ENCODE measurements at places on chromosomes 7 and 10.

GRCh38 chr7:134779741-134780065 lies 269 bp downstream of the CALD1 start:
- DNase-seq: no peak

DNA sequence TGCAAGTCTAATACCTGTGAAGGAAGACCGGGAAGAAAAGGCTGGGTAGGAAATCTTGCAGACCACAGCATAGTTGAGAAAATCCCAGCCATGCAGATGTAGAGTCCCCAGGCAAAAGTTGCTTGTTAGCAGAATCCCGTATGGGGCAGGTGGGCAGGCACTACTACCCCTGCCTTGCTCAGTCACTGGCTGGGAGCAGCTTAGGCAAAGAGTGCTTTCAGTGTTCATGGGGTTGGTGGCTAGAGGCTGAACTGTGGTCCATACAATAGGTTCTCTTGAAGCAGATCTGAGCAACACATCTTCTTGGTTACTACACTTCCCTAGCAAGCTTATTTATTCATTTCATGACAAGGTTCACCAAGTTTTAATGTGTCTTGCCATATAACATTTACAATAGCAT lies 92.6 kb downstream of the AHCYL2 start:
- no peak for DNase-seq

DNA sequence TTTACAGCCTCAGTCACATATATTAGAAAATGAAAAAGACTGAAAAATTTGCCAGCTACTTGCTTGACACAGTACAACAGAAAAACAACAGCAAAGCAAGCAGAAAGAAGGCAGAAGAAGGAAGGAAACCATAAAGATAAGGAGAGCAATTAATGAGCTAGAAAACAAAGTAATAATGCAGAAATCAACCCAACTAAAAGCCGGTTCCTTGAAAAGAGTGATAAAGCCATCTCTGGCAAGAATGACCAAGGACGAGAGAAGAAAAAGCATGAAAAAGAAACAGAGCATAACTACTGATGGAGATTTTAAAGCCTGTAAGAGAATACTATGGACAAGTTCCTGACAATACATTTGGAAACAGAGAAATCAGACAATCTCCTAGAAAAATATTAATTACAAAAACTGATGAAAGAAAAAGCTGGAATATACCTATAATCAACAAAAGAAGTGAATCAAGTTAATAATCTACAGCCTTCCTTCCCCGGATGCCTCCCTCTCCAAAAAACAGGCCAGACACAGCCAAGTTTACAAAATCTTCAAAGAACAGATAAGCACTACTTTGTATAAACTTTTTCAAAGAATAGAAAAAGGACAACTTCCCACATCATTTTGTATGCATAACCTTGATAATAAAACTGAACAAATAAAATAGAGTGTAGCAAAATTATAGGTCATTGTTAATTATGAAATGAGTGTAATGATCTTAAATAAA lies 204.0 kb downstream of the BAMBI start:
- no peak for DNase-seq

DNA sequence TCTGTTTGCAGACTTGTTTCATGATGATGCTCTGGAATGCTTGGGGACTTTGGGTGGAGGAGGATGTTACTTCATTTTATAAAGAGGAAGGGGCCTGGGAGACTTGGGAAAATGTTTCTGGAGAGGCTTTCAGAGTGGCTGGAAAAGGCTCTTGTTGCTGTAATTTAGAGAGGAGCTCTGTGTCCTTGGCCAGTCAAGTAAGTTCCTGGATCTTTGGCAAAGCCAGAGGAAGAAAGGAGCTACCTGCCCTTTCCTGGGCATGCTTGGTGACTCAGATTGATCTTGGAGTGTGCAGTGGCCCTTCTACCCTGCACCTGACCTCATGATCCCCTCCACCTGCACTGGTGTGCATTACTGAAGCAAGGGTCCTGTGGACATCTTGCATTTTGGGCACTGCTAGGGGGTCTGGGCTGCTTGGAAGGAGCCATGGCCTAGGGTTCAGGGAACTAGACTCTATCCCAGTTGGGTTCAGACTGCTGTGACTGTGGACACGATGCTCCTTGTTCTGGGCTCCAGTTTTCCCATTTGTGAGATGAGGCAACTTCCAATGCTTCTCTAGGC lies 56.1 kb downstream of the ADCYAP1R1 start:
- DNase-seq: no peak

DNA sequence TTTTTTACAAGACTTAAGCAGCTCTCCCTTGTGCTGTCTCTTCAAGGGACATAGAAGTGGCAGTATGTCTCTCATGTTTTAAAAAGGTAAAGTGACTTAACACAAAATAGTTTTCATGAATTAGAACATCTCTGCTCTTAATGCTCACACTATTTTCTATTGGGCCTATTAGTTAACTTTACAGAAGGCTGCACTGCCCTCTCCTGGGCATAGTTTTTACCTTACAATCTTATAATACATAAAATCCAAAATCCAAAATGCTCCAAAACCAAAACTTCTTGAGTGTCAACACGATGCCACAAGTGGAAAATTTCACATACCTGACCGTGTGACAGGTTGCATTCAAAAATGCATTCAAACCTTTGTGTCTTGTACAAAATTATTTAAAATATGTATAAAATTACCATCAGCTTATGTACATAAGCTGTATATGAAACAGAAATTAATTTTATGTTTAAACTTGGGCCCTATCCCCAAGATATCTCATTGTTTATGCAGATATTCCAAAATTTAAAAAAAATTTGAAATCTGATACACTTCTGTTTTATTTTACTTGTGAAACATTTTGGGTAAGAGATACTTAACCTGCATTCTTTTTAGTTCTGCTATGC lies 25.8 kb downstream of the TES start:
- DNase-seq: no peak

DNA sequence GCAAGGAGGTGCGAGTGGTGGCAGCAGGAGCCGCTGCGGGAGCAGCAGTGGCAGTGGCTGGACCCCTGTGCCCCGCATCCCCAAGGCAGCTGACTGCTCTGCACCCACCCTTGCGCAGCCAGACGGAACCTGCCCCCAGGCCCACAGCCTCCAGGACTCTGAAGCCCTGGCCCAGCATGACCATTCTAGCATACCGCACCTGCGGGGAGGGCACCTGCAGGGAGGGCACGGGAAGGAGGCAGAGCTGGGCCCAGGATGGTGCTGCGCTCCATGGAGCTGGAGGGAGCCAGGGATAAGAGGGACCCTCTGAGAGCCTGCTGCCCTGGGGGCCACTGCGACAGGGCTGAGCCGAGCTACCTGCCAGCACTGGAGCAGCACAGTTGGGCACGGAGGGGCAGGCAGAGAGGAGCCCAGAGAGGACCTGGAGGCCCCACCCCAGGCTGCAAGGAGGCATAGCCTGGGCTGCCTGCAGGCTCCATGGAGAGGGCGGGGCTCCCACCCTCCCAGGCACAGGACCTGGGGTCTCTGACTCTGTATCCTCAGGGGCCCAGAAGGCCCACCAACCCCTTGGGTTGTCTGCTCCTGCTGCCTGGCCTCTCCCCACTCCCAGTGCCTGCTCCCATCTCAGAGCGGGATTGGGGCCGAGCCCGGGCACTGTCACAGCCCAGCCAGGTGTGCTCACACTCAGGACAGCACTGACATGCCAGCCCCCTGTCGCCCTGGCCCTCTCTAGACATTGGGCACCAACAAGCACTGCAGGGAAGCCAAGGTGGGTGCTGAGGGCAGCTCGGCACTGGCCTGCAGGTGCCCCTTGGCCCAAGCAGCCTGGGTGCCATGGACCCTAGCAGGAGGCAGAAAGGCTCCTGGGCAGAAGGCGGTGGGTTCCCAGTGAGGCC lies 87.6 kb downstream of the HTR7 start:
- DNase-seq: no peak

GRCh38 chr10:15464381-15464780 lies 93.3 kb upstream of the FAM171A1 start:
- no peak for DNase-seq

DNA sequence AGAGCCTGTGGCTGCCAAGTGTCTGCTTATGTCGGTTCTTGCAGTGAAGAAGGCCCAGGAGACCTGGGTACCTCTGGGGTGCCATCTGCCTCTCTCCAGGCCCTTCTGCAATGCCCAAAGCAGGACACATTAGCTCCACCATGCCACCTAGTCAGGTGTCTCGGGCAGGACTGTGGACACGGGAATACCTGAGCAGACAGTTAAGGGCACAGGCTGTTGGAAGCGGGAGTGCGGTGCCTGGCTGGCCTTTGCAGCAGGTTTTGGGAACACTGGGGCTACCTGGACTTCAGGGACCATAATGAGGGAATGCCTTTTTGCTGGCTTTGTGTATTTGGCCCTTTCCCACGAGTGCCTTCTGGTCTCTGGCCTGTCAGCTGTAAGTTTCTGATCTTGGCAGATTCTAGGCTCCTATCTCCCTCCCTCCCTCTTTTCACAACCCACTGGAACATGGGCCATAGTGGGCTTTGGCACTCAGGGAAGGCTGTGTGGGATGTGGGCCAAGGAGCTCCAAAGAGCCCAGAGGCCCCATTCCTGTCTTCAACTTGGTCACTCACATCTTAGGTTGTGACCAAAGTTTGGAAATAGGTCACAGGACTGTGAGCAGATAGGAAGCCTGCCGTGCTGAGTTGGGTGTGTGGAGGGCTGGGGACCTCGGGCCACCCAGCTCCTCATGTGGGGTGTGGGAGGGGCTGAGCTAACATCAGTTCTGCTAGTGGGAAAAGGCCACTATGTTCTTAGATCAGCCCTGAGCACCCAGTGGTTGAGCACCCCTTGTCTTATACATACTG lies 41.5 kb upstream of the CXCL12 start:
- no peak for DNase-seq

DNA sequence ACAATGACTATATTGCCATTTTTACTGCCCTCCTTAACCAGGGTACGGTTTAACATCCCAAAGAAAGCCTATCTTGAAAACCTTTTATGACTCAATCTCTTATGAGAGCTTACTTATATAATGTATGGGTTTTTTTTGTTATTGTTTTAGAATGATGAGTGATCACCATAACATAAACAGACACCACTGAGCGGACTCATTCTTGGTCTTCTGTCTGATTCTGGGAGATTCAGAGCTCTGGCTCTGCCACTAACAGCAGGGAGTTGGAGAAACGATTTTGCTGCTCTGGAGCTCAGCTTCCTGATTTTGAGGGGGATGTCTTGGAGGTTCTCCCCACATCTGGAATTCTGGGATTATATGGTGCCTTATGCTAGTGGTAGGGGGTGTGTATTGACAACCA lies 244.1 kb downstream of the FRMD4A start:
- DNase-seq: no peak

- no peak for DNase-seq
Measured at GRCh38 chr10:42594246-42594650, 44.1 kb downstream of the ZNF33B start.

- no peak for DNase-seq
Measured at GRCh38 chr7:49805371-49806007, 32.1 kb downstream of the VWC2 start.

- DNase-seq: no peak
Measured at GRCh38 chr7:105454095-105454747, 65.5 kb upstream of the SRPK2 start.

GRCh38 chr7:106840342-106840741 lies 24.7 kb upstream of the PIK3CG start:
- no peak for DNase-seq

DNA sequence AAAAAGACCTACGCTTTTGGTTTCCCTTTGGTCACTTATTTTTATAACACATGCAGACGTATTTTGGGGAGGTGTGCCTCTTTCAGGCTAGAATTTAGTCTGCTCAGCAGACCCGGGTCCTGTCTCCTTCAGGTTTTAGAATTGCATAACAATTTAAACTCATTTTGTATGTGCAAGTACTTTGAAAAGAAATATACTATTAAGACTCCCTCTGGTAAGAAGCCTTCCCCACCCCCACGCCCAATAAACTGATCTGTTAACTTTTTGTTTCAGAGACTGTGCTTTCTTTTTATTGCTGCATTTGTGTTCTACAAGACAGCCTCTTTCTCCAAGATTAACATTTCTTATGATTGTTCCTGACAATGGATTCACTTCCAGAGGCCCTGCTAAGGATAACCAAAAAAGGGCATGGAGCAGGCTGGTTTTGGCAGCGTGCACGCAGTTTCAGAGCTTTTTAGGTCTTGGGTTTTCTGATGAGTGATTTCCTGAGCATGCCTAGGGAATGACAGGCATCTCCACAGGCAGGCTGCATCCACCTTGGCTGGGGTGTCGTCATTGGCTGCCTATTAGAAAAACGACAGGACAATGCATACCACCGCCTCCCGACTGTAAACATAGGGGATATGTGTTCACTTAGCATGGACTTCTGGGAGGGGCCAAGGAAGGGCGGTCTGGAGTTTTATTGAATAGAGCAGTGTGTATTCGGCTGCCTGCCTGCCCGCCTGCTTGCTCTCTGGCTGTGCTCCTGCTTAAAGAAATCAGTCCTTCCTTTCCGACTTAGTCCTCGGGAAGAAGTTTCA lies at the start of gene CALD1:
TSS of gene CALD1 (plus strand) at position 694 of the 800 bp plus-strand sequence. CDS start 88,100 bp downstream, outside the sequence.
- DNase-seq: peak; percentile 74

DNA sequence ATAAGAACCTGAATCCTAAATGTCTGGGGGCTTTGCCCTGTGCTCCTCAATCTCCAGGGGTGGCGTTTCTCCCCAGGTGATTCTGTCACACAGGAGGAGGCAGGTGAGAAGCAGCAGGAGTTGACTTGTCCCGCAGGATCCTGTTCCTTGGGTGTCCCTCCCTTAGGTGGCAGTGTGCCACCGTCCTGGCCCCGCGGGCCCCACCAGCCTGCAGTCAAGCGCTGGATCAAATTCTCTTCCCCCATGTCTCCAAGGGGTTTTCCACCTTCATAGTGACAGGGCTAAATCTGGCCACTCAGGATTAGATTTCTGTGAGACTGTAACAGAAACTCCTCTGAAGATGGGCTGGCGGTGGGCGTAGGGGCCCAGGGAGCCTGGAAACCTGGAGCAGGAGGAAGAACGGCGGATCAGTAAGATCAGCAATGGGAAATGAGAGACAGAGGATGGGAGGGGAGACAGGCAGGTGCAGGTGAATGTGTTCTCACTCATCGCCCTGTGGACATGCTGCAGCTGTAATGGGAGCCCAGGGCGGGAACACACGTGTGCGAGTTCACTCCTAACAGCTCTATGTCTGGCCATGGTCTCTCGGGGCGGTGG lies 329.2 kb upstream of the COBL start:
- no peak for DNase-seq

- DNase-seq: no peak
Measured at GRCh38 chr7:106418526-106418925, 133.7 kb upstream of the NAMPT start.

DNA sequence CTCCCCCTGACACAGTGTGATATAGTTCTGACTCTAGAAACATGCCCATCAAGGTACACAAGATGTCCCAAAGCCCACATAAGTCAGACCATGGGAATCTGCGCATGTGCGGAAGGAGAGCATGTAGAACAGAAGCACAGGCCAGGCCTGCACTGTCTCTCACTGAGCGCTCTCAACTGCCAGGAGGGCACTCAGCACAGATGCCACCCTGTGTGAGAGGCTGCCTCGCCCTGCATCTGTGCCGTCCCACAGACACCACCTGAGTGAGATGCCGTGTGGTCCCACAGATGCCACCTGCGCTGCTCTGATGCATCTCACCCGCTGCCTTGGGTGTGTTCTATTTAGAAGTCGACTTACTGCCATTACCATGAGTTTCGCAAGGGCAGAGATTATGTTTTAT lies 98.4 kb downstream of the VOPP1 start:
- no peak for DNase-seq

DNA sequence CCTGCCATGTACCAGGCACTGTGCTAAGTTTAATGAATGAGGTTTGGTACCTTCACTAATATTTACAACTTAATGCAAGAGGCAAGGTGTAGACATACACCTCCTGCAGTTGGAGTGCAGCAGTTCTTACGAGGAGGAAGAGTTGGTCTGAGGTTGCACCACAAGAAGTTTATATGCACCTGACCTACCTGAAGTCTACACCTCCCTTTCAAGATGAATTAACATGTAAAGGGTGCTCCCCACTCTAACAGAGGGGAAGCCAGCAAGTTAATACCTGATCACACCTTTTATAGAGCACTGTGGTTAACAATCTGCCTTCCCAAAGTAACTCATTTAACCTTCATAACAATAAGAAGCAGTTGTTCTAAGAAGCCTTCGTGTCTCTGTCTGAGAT lies 120.0 kb downstream of the LYZL1 start:
- DNase-seq: no peak

All from left ventricle myocardium inferior (tissue), 1 donor.